GM23338 (cell line): ENCODE measurements at places on chromosomes 13 and 19. TPM values are rescaled to one million over a fixed set of nuclear protein-coding genes. Genes with fewer than 3 reads are reported as not detected.

DKKL1 gene
- 0.76 TPM in 1 of 2 replicates, not detected in the other for total RNA-seq

- DNase-seq, result peak; percentile 97
Observed at GRCh38 chr19:45638930-45639729, at the start of gene EML2. TSS of gene EML2 (minus strand) at chr19:45639397. CDS start at chr19:45639376, 21 bp downstream.

ZNF730 gene
- total RNA-seq, result 37.9 and 41.8 TPM in 2 replicates

- DNase-seq, result no peak
Observed at GRCh38 chr13:51488212-51488611, 35.4 kb upstream of the INTS6 start.

GRCh38 chr13:90872491-90873025, 474.9 kb upstream of the MIR17HG start:
- DNase-seq, result peak; percentile 36

PIN1 gene
- total RNA-seq, result 102 and 127 TPM in 2 replicates

DNA sequence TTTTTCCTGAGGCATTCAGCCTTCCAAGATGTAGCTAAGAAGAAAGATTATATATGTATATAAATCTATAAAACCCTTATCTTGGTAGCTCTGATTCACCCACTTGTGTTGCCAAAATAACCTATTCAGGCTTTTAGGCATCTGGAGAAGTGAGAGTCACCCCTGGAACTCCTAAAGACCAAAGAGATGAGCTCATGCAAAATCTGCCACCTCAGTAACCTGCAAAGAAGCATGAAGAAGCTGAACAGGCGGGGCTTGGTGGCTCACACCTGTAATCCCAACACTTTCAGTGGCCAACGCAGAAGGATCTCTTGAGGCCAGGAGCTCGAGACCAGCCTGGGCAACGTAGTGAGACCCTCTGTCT, 393.7 kb downstream of the FOXO1 start:
- DNase-seq, result no peak
